ENCODE measurements at places on chromosomes 7 and 10.

DNA sequence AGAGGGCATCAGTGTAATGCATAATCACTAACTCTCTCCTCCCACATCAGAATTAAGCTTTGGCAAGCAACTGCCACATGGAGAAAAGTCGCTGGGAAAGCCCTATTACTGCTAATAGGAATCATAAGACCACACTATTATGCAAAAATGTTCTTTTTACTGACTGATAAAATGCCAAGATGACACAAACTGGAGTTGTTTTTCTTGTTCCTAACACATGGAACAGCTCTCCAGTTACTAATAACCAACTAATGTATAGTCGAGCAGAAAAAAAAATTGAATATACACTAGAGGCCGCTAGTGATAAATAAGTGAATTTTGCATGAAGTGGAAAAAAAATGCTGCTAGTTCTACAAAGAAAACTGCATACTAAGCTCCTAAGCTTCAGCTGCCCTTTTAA is 165.6 kb downstream of the TPK1 start:
- no peak for DNase-seq

- no peak for DNase-seq
These were observed 37.5 kb downstream of the ZNF467 start for GRCh38 chr7:149735779-149736477.

GRCh38 chr7:130384371-130384801 is 4.1 kb downstream of the CPA1 start:
- no peak for DNase-seq

DNA sequence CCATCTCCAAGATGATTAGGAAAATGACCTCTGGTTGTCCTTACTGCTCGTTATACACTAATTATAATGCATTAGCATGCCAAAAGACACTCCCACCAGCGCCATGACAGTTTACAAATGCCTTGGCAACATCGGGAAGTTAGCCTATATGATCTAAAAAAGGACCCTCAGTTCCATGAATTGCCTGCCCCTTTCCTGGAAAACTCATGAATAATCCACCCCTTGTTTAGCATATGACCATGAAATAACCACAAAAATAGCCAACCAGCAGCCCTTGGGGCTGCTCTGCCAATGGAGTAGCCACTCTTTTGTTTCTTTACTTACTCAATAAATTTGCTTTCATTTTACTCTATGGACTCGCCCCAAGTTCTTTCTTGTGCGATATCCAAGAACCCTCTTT is 41.6 kb upstream of the KCNMA1 start:
- no peak for DNase-seq

GRCh38 chr7:137609500-137609899 is 237.3 kb downstream of the DGKI start:
- no peak for DNase-seq

DNA sequence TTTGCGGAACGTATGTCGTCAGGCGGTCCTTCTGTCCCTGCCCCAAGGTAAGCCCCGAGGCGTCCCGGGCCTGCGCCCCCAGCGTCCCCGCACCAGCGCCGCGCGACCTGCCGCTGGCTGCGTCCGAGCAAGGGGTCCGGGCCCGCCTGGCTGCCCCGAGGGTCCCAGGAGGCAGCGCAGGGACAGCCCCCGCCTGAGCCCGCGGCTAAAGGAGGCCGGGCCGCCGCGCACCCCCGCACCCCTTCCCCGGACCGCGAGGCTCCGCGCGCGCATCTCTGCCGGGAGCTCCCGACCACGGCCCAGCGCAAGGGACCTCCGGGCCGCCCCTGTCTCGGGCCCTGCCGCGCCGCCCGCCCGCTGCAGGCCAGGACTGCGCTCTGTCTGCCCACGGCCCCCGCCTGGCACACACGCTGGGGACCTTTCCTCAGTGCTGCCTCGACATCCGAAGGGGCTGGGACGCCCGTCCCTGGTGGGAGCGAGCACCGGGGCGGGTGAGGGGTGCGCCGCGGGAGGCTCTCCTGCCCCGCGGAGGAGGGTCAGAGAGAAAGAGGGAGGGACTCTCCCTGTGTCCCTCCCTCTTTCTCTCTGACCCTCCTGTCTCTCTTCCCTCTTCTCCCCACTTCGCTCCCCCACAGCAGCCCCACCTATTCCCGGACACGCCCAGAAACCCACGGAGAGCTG is 25.0 kb downstream of the SHH start:
- no peak for DNase-seq

GRCh38 chr7:70807650-70808049 is 324.3 kb upstream of the GALNT17 start:
- DNase-seq, result no peak

GRCh38 chr10:59125666-59126065 is 50.8 kb upstream of the PHYHIPL start:
- DNase-seq, result no peak

- DNase-seq, result no peak
These were observed 5.8 kb upstream of the YAE1 start for GRCh38 chr7:39560408-39560807.

DNA sequence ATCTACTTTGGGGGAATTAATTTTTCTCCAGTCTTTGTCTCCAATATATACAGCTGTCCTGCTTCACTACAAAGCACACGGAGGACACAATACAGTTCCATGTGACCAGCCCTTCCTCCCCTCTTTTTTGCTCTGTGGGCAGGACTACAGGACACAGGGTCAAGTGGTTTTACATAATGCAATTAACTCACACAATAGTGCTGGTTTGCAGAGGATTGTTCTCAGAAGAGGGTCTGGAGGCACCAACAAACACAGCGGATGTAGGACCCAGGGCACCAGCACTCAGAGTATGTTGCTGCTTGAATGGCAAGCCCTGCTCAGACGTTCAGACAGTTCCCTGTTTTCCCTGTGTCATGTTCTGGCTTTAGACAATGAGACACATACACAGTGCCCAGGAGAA is 52.0 kb upstream of the NPTX2 start:
- no peak for DNase-seq

- DNase-seq, result no peak
These were observed 958 bp downstream of the ANKRD1 start for GRCh38 chr10:90919683-90920574.

GRCh38 chr10:85642421-85643170 is 724.0 kb downstream of the GRID1 start:
- DNase-seq, result no peak

GRCh38 chr10:72930276-72930675 is 24.3 kb downstream of the PLA2G12B start:
- DNase-seq, result no peak

DNA sequence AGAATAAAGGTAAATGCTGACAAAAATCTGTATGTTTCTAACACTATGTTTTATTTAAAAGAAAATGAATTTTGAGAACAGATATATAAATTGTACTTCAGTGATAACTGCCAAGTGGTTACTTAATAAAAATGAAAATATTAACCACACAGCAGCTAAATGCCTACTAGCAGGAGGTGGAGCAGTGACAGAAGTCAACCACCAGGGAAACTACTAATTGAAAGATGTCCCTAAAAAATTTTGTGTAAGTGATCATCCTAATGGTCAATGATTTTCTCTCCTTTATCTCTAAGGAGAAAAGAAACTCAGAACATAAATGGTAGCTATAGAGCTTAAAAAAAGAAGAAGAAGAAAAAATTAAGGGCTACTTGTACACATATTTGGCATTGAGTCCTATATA is 22.9 kb downstream of the WNT16 start:
- no peak for DNase-seq

DNA sequence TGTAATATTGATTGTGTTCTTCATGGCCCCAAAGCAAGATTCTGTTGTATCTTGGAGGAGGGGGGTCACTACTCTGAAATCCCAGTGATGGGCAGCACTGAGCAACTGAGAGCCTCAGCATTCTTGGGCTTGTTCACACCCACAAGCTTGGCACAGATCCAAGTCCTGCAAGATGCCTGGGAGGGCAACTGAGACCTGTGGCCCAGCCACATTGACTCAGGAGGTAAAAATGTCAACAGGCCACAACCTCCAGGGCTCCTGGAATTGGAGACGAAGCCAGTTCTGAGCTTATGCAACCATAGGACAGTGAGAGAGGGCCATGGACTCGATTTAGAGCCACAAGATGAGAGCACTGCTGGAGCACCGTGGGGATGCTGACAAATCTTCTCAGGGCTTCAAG is 3.1 kb upstream of the DOCK1 start:
- DNase-seq, result no peak

DNA sequence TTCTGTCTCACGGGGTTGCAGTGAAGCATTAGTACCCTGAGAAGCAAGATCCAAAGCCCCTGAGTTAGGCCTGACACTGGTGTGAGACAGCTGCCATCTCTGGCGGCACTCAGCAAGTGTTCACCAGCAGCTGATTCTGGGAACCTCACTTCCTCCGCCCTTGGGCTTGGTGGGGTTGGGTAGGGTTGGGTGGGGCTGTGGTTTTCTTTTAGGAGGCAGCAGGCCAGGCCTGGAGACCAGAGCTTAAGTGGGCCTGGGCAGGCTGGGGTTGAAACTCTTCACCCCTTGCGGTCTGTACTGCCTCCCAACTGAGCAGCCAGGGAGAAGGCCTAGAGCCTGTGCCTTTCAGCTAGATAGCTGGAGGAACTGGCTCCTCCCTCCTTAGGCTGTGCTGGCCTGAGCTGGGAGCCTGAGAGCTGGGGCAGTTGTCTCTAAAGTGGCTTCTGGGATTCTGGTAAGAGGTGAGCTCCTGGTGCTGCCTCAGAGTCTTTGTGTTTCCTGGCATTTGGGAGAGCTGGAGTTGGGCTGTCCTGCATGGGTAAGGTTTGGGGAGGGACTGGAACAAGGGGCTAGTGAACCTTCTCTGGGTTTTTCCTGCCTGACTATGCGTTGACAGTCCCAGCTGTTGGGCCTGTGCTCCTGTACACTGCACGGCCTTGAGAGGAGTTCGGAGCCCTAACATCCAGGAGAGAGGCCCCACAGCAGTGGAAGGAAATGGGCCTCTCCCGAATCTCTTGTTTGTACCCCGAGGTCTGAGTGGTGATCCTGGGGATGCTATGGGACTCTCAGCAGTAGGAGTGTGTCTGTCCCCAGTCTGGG is 5.1 kb downstream of the TSPAN14 start:
- DNase-seq, result no peak

DNA sequence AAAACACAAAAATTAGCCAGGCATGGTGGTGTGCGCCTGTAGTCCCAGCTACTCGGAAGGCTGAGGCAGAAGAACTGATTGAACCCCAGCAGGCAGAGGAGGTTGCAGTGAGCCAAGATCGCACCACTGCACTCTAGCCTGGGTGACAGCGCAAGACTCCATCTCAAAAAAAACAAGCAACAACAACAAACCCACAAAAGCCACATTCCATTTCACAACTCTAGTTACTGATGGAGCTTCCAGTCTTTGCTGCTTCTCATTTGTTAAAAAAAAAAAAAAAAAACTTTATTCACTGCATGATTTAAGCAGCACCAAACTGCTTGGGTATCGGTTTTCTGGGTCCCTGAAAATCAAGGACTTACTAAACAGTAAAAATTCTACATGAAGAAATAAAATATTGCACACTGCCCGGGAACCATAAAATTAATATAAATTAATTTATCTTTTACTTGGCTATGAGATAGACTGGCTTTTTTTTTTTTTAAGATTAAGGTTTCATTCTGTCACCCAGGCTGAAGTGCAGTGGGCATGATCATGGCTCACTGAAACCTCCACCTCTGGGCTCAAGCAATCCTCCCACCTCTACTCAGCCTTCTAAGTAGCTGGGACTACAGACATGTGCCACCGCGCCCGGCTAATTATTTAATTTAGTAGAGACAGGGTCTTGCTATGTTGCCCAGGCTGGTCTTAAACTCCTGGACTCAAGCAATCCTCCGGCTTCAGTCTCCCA is 42.0 kb downstream of the SRPK2 start:
- DNase-seq, result no peak

GRCh38 chr7:128304212-128304611 is 39.5 kb downstream of the RBM28 start:
- no peak for DNase-seq

DNA sequence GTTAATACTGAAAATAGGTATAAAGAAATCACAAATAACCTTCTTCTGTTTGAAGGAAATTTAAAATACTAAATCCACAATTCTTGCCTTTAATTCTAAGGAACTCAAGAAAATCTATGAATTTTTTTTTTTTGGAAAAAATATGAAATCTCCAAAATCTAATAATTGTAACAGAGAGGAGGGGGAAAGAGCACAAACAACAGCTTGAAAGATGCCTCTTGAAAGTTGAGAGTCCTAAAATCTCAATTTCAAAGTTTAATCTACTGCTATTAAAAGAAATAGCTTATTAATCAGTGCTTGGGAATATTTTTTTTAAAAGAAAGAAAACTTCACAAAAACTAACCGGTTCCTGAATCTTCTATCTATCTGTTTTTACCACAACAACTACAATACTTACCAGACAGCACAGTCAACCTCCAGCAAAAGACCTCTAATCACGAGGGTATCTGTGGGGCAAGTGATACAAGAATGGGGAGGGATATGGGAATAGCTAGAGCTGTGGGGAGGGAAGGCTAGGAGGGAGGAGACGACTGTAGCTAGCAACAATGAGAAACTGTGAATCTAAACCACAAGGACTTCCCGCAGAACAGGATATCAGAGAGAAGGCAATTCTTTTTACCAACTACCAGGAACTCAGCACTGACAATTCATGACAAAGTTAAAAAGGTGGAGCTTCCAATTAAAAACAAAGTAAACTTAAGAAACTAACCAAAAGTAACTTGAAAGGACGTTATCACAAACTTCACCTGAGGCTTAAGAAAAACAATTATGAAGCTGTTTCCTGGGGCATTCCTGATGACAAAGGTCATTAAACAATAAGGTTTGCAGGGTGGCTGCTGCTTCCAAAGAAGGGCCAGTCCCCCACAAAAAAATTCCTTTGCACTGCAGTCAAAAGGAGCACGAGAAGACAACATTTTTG is at the start of gene USP54:
Gene USP54, minus strand, starts transcription at position 462 of the 919 bp plus-strand sequence. CDS start 15,684 bp downstream, outside the sequence.
- DNase-seq, result peak; percentile 24

DNA sequence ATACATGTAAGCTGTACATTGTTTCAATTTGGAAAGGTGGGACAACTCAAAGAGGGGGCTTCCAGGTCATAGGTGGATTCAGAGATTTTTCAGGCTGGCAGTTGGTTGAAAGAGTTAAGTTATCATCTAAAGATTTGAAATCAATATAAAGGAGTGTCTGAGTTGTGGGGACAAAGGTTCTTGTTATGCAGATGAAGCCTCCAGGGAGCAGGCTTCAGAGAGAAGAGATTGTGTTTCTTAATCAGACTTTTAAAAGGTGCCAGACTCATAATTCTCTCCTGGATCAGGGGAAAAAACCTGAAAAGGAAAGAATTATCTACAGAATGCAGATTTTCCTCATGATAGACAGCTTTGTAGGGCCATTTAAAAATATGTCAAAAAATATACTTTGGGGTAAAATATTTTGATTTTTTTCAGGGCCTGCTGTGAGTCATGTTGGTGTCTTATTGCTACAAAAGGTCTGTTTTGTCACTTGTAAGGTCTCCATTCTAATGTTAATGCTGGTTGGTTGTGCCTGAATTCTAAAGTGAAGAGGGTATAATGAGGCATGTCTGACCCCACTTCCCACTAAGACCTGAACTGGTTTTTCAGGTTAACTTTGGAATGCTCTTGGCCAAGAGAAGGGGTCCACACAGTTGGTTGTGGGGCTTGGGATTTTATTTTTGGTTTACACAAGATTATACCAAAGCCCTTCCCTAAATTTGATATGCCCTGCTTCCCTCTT is 52.7 kb upstream of the PRSS1 start:
- no peak for DNase-seq

GRCh38 chr7:115368998-115369397 is 447.1 kb downstream of the MDFIC start:
- DNase-seq, result no peak

Data from smooth muscle cell of the brain vasculature (primary cell).